Activated CD4-positive, alpha-beta T cell treated with anti-CD3 and anti-CD28 coated beads, Interleukin-2, amount 10 ng/mL, durations not matched to agents 24 days and 14 days (primary cell): ENCODE measurements at places on chromosomes 12 and 14.

- H3K27me3 ChIP-seq, result peaks cover 4% of the 10 kb centered on the region
- DNase-seq, result no peak
- no peaks in the 10 kb centered on the region for H3K4me1 ChIP-seq
- no peak overlapping the region for H3K27ac ChIP-seq
Measured at GRCh38 chr14:34250959-34251358, 211.1 kb downstream of the SPTSSA start.

DNA sequence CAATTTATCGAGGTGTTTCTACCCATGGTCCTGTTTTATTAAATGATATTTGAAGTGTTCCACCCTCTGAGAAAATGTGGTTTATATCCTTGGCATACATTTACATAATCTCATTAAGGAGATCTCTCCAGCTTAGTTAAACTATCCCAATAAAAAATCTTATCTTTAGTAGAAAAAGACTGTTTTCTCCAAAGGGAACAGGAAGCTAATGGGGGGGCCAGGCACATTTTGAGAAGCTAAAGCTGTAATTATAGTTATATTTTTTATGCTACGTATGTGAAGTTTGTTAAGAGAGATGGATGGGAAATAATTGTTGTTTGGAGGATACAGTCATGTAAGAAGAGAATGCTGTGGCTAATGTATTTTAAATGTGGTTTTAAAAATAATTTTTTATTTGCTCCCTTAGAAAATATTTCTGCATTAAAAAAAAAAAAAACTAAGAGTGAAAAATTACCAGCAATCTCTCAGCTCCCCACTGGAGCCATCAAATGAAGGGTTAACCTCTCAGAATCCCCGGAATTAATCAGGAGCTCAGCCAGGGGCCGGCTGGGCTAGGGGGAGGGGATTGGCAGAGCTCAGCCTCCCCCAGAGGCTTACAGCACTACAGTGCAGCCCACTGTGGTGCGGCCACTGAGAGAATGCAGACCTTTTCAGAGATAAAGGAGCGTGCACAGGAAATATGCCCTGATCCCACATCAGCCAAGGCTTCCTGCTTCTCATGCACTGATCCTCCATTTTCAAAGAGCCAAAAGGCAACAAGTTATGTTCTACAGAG is 185.8 kb downstream of the EGLN3 start:
- no peak for DNase-seq
- peaks cover 9% of the 10 kb centered on the region for H3K27me3 ChIP-seq
- no peaks in the 10 kb centered on the region for H3K36me3 ChIP-seq

GRCh38 chr14:103545219-103545914 is 16.4 kb downstream of the TRMT61A start:
- H3K27me3 ChIP-seq, result no peaks in the 10 kb centered on the region
- no peak overlapping the region for H3K27ac ChIP-seq
- no peak overlapping the region for H3K4me3 ChIP-seq
- no peak for DNase-seq
- H3K36me3 ChIP-seq, result no peaks in the 10 kb centered on the region
- H3K4me1 ChIP-seq, result no peaks in the 10 kb centered on the region

DNA sequence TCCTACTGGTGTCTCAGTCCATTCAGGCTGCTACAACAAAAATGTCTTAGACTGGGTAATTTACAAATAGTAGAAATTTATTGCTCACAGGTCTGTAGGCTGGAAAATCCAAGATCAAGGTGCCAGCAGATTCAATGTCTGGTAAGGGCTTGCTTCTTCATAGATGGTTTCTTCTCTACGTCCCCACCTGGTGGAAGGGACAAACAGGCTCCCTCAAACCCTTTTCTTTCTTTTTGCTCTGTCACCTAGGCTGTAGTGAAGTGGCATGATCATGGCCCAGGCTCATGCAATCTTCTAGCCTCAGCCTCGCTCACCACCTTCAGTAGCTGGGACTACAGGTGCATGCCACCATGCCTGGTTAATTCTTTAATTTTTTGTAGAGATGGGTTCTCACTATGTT is 106.8 kb upstream of the RPH3A start:
- no peaks in the 10 kb centered on the region for H3K4me1 ChIP-seq
- peaks cover 12% of the 10 kb centered on the region for H3K27me3 ChIP-seq
- DNase-seq, result no peak
- H3K27ac ChIP-seq, result no peak overlapping the region
- no peak overlapping the region for H3K4me3 ChIP-seq

GRCh38 chr12:28552251-28552970 is 362.2 kb downstream of the CCDC91 start:
- H3K27me3 ChIP-seq, result no peaks in the 10 kb centered on the region
- H3K4me1 ChIP-seq, result peaks cover 7% of the 10 kb centered on the region
- peaks cover 1% of the 10 kb centered on the region for H3K36me3 ChIP-seq

GRCh38 chr12:70290116-70290515 is 46.9 kb downstream of the CNOT2 start:
- H3K36me3 ChIP-seq, result peaks cover 43% of the 10 kb centered on the region
- no peaks in the 10 kb centered on the region for H3K27me3 ChIP-seq
- peaks cover 14% of the 10 kb centered on the region for H3K4me1 ChIP-seq
- no peak overlapping the region for H3K4me3 ChIP-seq
- no peak for DNase-seq

DNA sequence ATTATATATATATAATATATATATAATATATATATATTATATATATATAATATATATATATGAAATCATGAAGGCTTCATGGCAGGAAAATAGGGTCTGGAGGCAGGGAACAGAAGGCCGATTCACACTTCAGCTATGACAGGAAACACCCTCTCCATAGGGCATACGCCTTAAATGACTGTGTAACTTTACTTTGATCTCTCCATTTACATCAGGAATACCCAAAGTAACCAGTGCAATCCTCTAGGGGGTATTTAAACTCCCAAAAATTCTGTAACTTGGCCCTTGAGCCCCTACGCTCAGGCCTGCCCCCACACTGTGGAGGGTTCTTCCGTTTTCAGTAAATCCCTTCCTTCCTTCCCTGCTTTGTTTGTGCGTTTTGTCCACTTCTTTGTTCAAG is 40.4 kb upstream of the PPP2R5C start:
- peak; percentile 57 for DNase-seq
- H3K27me3 ChIP-seq, result no peaks in the 10 kb centered on the region
- no peak overlapping the region for H3K4me3 ChIP-seq
- H3K36me3 ChIP-seq, result no peaks in the 10 kb centered on the region
- peaks cover 36% of the 10 kb centered on the region for H3K4me1 ChIP-seq

DNA sequence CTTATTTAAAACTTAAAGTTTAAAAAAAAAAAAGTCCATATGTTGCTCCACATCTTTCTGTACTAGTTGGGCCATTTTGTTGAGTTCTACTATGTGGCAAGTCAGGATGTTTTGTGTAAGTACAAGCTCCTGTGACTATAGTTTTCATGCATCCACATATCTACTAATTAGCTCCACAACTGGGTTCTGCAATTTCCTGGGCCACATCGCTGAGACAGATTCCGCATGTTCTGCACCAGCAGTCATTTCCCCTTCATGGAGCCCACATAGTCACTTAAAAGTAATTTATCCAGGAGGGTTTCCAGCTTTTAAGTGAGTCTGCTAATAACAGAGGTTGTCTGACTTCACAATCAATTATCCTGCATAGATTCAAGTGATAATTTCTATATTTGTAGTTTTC is 461.4 kb downstream of the ZFP36L1 start:
- H3K27ac ChIP-seq, result no peak overlapping the region
- H3K4me3 ChIP-seq, result no peak overlapping the region
- no peaks in the 10 kb centered on the region for H3K36me3 ChIP-seq
- H3K4me1 ChIP-seq, result peaks cover 4% of the 10 kb centered on the region
- no peak for DNase-seq
- H3K27me3 ChIP-seq, result peaks cover 1% of the 10 kb centered on the region

- no peaks in the 10 kb centered on the region for H3K4me1 ChIP-seq
- no peak for DNase-seq
- no peak overlapping the region for H3K4me3 ChIP-seq
- no peaks in the 10 kb centered on the region for H3K27me3 ChIP-seq
Measured at GRCh38 chr14:40371011-40371410, 938.8 kb upstream of the FBXO33 start.

DNA sequence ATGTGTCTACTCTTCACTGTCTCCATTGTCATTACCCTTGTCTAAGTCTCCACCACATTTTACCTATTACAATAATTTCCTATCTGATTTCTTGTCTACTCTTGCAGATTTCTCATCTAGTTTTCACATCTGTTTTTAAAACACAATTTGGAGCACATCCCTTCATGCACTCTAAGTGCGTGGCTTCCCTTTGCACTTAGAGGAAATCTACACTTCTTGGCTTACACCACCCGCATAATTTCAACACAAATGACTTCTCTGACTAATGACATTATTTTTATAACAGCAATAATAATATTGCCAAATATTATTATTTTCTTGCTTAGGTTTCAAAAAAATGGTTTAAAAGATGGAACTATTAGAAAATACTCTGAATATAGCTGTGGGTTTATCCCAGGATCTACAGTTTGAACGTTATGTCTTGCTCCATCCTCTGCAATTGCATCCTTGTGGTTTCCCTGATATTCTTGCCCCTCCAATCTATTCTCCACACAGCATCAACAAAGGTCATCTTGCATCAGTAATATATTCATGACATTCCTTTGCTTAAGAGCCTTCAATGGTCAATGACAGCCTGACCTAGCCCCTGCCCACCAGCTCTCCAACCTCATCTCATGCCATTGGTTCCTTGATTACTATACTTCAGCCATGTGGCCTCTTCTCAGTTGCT is 153.7 kb downstream of the SLC25A21 start:
- H3K27ac ChIP-seq, result no peak overlapping the region
- no peaks in the 10 kb centered on the region for H3K36me3 ChIP-seq
- no peaks in the 10 kb centered on the region for H3K27me3 ChIP-seq
- no peaks in the 10 kb centered on the region for H3K4me1 ChIP-seq
- no peak for DNase-seq

- H3K27me3 ChIP-seq, result peaks cover 2% of the 10 kb centered on the region
- H3K36me3 ChIP-seq, result no peaks in the 10 kb centered on the region
- DNase-seq, result no peak
- no peak overlapping the region for H3K4me3 ChIP-seq
- no peak overlapping the region for H3K27ac ChIP-seq
- H3K4me1 ChIP-seq, result no peaks in the 10 kb centered on the region
Measured at GRCh38 chr12:30911207-30911606, 15.3 kb upstream of the TSPAN11 start.

DNA sequence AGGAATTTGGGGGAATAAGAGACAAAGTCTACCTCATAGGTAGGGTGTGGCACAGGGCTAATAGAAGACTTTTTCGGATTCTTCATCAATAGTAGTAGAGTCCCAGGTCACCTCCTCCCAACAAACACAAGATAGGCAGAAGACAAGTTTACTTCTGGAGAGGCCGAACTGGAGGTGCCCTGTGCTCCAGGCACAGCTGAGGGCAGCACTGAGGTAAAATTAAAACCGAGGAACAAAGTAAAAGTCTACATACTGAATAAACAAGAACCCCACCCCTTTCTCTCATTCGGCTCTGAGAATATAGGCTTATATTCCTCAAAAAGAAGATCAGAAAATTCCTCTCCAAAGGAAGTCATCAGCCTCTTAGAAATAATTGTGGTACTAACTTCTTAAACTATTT is 161.5 kb downstream of the SEC23A start:
- H3K4me1 ChIP-seq, result no peaks in the 10 kb centered on the region
- DNase-seq, result no peak
- H3K36me3 ChIP-seq, result no peaks in the 10 kb centered on the region
- H3K27ac ChIP-seq, result no peak overlapping the region
- H3K27me3 ChIP-seq, result no peaks in the 10 kb centered on the region

DNA sequence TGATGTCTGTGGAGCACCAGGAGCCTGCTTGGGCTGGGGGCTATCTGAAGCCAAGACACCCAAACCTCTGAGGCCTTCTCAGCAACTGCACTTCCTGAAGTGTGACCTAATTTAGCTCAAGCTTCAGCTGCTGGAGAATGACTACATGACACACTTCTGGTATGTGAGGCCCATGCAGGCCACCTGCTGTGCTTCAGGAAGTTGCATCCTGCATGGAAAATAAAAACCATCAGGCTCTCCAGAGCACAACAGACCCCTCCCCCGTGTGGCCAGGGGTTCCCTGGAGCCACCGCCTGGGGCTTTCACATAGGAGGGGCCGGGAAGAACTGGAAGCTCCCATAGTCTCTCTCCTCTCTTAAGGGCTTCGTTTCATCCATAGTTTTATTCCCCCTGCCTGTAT is 217.7 kb downstream of the SLC15A4 start:
- no peak overlapping the region for H3K27ac ChIP-seq
- H3K4me1 ChIP-seq, result no peaks in the 10 kb centered on the region
- no peaks in the 10 kb centered on the region for H3K36me3 ChIP-seq
- no peaks in the 10 kb centered on the region for H3K27me3 ChIP-seq
- H3K4me3 ChIP-seq, result no peak overlapping the region

DNA sequence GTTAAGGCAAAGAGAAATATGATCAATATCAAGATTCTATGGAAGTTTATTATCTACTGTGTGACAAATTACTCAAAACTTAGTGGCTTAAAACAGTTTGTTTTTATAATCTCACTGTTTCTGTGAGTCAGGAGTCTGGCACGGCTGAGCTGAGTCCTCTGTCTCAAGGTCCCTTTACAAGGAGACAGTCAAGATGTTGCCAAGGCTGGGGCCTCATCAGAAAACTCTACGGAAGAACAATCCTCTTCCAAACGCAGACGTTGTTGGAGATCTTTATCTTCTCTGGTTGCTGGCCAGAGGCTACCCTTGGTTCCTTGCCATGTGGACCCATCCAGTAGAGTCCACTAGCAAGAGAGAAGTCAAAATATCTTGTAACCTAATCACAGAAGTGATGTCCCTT is 100.6 kb upstream of the CCND2 start:
- DNase-seq, result peak; percentile 43
- H3K27ac ChIP-seq, result no peak overlapping the region
- H3K27me3 ChIP-seq, result no peaks in the 10 kb centered on the region
- peaks cover 33% of the 10 kb centered on the region for H3K4me1 ChIP-seq

DNA sequence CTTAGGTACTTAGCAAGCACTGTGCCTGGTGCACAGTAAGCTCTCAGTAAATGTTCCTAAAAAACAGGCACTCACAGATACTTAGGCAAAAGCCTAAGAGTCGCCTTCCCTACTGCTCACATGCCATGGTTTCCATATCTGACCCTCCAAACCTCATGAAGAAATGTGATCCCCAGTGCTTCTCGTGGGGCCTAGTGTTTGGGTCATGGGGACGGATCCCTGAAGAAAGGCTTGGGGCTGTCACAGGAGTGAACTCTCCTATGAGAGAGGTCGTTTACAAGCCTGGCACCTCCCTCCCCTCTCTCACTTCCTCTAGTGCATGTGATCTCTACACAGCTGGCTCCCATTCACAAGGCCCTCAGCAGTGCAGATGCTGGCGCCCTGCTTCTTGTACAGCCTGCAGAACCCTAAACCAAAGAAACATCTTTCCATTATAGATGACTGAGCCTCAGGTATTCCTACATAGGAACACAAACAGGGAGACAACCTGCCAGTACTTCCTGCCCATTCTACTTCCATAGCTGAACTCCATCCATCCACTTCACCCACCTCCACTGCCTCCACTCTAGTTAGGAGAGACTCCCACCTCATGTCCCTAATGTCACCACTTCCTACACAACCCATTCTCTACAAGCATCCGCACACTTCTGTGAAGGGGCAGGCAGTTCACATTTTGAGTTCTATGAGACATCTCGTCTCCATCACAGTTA is 2.9 kb downstream of the SLC15A4 start:
- no peaks in the 10 kb centered on the region for H3K27me3 ChIP-seq
- peaks cover 50% of the 10 kb centered on the region for H3K4me1 ChIP-seq
- DNase-seq, result peak; percentile 72
- H3K4me3 ChIP-seq, result peak overlapping the region; percentile 82
- peak overlapping the region; percentile 68 for H3K27ac ChIP-seq
